ENCODE measurements at places on chromosomes 6 and 20.

GRCh38 chr20:20466341-20466879 is 98.5 kb downstream of the INSM1 start:
- peak; percentile 63 for DNase-seq

DNA sequence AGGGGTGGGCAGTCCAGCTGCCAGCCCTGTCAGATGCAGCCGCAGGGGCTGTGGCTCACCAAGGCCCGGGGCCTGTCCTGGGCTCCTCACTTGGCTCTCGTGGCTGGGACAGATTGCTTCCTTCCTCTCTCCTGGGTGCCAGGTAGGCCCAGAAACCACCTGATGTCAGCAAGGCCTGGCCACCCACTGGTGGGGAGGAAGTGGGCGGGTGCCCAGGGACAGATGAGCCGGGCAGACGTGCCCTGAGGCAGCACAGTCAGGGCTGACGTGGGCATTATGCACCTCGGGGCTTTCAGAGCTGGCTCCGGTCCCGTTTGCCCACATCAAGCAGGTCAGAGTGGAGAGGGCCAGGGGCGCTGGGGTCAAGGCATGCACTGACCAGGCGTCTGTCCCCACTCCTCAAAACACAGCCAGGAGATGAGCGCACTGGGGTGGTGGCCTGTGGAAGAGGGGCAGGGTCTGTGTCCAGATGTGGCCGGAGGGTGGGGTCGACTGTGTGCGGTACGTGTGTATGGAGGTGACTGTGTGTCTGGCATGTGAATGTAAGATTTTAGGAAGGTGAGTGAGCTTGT is 133.2 kb upstream of the PTPN1 start:
- DNase-seq = no peak

- no peak for DNase-seq
These were observed 55.4 kb downstream of the LAMA4 start for GRCh38 chr6:112199001-112199403.

- DNase-seq = no peak
These were observed 440.0 kb upstream of the HSF2 start for GRCh38 chr6:121959501-121959900.

GRCh38 chr20:23583526-23583925 is 15.2 kb upstream of the CST9L start:
- no peak for DNase-seq

DNA sequence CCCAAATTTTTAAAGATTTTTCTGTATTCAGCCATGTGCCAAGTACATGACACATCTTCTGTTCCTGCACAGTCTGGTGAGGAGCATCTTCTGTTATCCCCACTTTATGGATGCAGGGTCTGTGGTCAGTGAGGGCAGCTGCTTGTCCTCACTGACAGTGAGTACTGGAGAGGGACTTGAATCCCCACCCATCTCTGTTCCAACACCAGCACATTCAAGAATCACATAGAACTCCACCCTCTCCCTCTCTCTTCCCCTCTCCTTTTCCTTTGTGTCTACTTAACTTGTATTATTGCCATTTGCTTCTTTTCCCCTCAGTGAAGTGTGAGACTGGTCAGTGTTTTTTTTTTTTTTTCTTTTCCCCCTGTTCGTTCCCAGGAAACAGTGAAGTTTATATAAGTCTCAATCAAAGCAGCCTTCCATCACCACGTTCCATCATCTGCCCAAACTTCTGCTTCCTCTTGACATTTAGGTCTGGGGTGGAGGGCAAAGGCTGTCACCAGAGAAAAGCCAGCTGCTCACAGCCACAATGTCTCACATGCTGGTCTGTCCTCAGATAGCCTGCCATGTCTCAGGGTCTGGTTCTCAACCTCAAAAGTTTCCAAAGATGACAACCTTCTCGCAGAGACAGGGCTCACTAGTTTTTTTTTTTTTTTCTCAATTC is 110.0 kb upstream of the SSTR4 start:
- no peak for DNase-seq

GRCh38 chr6:90369024-90369519 is 72.4 kb upstream of the BACH2 start:
- peak; percentile 51 for DNase-seq

- DNase-seq = no peak
These were observed 25.1 kb downstream of the ADRM1 start for GRCh38 chr20:62327726-62328495.

DNA sequence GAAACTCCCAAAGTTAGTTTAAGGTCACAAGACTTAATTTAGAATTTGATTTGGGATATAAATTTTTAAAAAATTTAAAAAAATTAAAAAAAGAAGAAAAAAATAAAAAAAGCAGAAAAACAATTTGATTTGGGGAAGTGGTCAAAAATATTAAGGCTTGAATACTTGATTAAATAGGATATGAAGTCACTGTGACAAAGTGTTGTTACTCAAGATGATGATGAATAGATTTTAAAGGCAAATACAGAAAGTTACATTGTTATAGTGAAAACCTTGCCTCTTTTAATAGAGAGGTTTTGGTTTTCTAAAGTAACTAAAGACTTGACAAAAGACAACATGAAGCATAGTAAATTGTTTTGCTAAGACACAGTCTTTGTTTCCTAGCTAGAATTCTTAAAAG is 7.2 kb downstream of the CST9 start:
- DNase-seq = no peak

GRCh38 chr6:81340946-81341345 is 411.5 kb downstream of the TENT5A start:
- no peak for DNase-seq

GRCh38 chr6:99185525-99185924 is 163.9 kb downstream of the FAXC start:
- DNase-seq = no peak

DNA sequence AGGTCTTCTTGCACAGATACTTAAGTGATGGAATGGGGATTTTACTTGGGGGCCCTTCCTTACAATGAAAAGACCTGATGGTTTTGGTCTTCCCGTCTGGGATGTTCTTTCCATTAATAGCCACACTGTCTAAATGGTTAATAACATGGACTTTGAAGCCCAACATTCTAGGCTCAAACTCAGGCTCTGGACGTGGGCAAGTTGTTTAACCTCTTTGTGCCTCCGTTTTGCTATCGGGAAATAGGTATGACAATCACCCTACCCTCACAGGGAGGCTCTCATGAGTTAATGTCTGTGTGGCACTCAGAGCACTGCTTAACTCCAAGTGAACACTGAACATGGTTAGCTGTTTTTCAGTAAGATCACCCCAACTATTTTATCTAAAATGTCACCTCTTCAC is 360.7 kb upstream of the FLRT3 start:
- DNase-seq = no peak

Measured in activated T-cell treated with anti-CD3 and anti-CD28 coated beads, Interleukin-2, amount 50 U/mL, for 72 hours (primary cell).